ENCODE measurements at places on chromosomes 4 and X.

- DNase-seq, result no peak
Observed at GRCh38 chrX:118847676-118848075, 24.1 kb downstream of the ZCCHC12 start.

DNA sequence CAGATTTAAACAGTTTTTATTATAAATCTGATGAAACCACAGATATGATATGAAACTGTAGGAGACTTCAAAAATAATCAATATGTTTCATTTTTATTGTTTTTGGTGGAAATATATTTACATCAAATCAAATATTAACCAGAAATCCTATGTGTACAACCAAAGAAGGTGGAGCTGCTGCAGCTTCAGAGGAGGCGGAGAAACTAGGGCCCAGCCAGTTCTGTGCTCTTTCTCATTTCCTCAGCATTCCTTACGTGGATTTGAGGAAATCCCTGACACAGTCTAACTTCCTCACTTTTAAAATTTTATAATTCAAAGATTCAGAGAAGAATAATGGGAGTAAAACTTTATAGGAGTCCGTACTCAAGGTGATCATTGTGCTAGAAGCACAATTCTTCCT lies 610.7 kb upstream of the CPXCR1 start:
- DNase-seq, result no peak

- no peak for DNase-seq
Observed at GRCh38 chr4:169013396-169013795, 3.3 kb upstream of the CBR4 start.

GRCh38 chr4:168521721-168522120 lies 24.9 kb downstream of the PALLD start:
- no peak for DNase-seq

DNA sequence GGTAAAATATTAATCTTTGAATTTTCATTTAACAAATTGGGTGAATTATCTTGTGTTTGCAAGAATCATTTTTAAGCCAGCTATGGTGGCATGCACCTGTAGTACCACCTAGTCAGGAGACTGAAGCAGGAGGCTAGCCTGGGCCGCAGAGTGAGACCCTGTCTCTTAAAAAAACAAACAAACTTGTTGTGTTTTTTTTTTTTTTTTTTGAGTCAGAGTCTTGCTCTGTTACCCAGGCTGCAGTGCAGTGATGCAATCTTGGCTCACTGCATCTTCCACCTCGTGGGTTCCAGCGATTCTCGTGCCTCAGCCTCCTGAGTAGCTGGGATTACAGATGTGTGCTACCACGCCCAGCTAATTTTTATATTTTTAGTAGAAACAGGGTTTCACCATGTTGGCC lies 2.2 kb downstream of the TXLNG start:
- no peak for DNase-seq

DNA sequence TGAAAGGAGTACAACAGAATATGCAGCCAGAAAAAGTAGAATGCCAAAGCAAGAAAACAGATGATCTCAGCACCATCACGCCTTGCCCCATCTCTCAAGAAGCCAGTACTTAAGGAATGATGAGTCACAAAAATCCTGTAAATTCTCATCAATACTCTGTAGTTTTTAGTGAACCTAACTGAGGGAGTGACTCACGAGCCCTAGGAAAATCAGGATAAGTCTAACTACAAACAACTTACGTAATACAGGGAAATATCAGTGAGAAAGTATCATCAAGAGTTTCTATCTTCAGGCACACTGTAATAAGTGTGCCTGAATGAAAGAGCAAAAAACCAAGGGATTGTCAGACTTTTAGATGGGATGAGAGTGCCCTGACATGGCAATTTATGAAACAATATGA lies 644.4 kb downstream of the STPG2 start:
- DNase-seq, result no peak

DNA sequence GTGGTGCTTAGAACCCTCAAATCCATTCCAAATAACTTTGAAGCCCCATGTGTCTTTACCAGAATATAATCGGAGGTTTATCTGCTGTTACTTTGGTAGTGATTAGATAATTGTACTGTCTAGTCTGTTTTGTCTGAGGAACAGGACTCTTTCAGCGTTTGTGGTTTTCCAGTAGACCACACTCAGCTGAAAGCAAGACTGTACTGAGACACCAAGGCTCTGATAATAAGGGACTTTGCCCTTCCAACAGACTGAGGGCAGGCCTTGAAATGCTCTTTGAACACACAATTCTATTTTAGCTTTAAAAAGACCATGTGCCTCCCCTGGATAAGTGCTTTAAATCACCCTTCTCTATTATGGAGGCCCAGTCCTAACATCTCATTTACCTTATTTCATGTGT lies 76.1 kb downstream of the KLHL8 start:
- DNase-seq, result no peak

DNA sequence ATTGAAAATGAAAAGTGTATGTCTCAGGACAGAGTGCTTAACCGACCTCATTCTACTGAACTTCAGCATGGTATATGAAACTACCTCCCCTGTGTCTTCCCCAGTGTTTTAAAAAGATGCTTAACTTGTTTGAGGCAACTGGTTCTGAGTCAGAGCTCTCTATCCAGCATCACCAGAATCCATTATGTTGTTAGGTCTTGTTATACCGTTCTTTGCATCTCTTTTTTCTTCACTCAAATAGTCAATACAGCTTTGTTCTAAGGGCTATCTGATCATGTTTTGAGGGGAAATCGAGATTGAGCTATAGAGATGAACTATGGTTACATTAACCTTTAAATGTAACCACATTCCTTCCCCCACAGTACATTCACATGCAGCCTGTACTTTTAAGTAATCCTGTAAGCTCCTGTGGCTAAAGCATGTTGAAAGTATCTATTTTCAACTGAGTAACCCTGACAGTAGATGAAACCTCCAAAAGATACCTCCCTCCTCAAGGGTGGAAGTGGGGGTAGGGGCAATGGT lies 514.4 kb downstream of the RPA4 start:
- DNase-seq, result no peak

- no peak for DNase-seq
Observed at GRCh38 chrX:149036086-149036485, 469.0 kb downstream of the IDS start.

DNA sequence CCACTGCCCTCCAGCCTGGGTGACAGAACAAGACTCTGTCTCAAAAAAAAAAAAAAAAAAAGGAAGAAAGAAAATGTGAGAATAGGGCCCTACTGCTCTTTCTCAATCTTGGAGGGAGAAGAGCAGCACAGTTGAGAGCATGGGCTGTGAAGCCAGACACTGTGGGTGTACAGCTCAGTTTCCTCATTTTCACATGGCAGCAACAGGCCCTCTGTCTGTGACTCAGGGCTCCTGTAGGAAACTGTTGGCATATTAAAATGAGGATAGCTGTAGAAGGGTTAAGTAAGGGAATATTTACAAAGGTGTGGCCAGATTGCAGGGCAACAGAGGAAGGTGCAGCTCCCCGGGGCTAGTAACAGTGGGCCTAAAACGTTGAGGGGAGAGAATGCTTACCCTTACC lies 3.4 kb downstream of the AKAP14 start:
- no peak for DNase-seq

- no peak for DNase-seq
Observed at GRCh38 chrX:154751203-154751668, 359 bp upstream of the GAB3 start.

DNA sequence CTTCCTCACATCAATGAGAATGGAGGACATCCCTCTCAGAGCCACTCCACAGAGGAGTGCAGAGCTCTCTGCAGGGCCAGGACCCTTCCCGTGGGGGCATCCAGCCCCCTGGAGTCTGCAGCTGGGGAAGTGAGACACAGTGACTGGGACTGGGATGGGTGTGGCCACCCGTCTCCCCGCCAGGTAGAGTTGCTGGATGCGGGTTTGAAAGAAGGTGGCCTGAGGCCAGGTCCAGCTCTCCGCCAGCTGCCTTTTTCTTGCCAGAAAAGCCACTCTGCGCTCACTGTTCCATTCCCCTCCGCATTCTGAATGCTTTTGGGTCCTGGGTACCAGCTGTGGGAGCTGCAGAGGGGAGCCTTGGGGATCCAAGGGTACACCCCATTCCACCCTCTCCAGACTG lies 82.6 kb downstream of the ABLIM2 start:
- no peak for DNase-seq

DNA sequence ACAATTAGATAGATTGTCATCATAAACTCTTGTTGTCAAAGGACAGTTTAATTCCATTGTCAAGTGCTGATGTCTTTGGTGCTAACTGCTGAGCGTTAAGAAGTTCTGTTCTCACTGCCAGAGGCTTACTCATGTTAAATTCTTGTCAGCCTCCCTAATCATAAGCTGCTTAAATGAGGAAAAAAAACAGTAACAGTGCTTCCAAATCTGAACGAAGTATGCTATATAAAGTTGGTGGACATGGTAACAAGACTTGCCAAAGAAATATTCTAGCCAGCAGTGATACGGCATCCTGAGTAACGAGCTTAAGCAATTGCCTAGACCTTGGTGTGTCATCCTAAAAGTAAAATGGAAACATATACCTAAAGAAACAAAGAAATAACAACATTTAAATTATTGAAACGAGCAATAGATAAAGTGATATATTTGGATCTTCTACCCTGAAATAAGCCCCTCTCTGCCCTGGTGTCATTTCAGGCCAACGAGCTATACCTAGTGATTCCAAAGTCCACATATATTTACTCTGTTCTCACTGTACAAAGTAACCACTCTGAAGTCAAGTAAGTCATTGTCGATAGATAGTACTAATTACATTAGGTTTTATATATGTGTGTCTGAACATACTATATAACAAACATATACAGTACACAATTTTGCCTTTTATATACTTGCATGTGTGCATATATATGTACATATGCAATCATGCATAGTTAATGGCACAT lies 339.7 kb upstream of the HS3ST1 start:
- no peak for DNase-seq

GRCh38 chrX:38375891-38376290 lies 23.5 kb downstream of the OTC start:
- no peak for DNase-seq

DNA sequence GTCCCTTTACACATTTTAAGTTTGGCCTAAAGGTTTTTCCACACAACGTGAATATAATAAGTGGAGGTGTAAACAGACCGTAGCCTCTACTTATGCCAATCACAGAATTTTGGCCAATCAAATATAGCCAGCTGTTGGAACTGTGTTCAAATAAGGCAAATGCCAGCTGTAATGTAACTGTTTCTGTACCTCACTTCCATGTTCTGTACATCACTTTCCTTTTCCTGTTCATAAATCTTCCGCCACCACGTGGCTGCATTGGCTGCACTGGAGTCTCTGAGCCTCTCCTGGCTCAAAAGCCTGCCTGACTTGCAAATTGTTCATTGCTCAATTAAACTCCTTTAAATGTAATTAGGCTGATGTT lies 105.1 kb upstream of the SMIM31 start:
- DNase-seq, result no peak

- DNase-seq, result no peak
Observed at GRCh38 chr4:54566608-54567007, 91.1 kb upstream of the KIT start.

- no peak for DNase-seq
Observed at GRCh38 chr4:38468339-38468866, 195.6 kb upstream of the KLF3 start.

DNA sequence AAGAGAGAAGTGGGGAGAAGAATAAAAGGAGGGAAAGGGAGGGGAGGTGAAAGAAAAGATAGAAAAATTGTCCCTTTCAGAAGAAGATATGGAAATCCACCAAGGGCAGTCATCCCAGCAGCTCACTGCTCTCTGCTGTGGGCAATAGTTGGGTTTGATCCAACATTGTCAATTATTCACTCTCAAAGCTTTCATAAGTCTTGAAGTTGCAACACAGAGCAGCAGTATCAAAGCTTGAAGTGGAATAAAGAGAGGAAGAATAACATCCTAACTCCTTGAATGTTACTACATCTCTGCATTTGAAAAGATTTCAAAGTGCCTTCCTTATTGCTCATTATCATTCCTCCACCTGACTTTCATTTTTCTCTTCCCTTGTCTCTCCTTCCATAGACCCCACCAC lies 62.3 kb upstream of the HHIP start:
- DNase-seq, result no peak

- DNase-seq, result no peak
Observed at GRCh38 chrX:105696870-105697269, 125.5 kb upstream of the NRK start.

DNA sequence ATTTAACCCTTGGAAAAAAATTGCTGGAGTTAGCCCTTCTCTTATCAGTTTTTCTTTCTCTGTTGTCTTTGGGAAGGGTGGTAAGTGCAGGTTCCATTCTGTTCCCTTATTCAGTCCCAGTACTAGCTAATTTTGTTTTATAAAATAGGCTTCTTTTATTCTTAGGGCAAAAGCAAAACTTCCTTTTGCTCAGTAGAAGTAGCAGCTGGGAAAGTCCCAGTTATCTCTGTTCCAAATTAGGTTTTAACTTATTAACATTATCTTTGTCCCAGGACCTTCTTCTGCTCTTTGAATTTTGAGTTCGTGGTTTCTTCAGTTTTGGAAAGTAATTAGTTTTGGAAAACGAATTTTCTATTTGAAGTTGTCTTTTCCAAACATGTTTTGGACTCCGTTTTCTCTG lies 61.1 kb downstream of the BANK1 start:
- no peak for DNase-seq

DNA sequence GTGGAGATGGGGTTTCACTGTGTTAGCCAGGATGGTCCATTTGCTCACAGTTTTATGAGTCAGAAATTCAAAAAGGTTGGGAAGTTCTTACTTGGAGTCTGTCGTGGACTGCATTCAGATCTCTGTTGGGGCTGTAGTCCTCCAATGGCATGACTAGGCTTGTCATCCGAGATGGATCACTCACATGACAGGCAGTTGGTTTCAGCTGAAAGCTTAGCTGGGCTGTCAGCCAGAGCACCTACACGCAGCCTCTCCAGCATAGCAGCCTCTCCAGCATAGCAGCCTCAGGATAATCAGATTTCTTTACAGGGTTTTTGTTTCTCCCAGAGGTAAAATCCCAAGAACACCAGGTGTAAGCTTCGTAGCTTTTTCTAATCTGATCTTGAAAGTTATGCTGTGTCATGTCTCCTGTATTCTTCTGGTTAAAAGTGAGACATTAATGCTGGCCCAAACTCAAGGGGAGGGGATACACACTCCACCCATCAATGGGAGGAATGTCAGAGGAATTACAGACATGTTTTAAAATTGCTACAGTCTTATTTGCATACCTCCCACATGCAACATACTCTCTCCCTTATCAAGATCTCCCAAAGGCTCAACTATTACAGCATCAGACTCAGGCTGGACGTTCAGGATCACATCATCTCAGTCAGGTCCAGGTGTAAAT lies 31.6 kb upstream of the SOD3 start:
- no peak for DNase-seq
